RCC 7860 (cell line): ENCODE measurements at places on chromosomes 11 and 22.

DNA sequence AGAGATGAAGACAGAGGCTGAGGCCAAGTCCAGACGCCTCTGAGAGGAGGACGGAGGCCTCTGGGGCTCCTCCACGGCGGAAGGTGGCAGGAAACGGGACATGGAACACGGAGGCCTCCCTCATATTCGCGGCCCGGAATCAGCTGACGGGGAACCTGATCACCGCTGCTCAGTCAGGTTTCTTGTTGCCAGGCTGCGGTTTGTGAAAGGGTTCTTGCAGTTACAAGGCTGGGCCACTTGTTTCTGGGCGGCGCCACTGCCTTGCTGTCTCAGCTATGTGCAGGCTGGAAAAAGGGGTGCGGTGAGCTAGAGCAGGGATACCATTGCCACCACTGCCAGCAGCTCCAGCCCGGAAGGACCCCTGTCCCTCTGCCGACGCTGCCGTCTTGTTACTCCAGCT is 10.0 kb upstream of the MMP1 start:
- DNase-seq = no peak

GRCh38 chr11:11847082-11847481 is 5.3 kb downstream of the USP47 start:
- DNase-seq = no peak

DNA sequence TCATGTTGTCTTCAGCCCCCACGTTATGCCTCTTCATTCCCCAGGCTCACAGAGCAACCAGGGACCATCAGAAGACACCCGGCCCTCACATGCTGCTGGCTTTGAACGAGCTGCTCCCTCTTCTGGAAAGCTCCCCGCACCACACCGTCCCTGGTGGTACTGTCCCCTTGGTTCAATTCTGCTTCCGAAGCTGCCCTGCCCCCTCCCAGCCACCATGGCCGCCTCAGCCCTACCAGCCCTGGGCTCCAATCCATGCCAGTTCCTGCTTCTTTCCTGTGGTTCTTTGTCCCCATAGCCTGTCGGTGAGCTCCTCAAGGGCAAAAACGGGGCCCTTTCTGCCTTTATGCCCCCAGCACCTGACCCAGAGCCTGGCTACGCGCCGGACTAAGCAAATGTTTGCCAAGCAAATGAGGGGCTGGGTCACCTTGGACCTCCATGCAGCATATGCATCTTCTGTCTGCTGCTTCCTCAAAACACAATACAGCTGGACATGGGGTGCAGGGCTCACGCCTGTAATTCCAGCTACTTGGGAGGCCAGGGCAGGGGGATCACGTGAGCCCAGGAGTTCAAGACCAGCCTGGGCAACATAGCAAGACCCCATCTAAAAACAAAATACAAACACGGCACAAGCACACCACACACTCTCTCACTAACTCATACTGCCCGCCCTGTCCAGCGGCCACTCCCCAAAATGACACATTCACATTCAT is 21.3 kb downstream of the TNKS1BP1 start:
- no peak for DNase-seq

DNA sequence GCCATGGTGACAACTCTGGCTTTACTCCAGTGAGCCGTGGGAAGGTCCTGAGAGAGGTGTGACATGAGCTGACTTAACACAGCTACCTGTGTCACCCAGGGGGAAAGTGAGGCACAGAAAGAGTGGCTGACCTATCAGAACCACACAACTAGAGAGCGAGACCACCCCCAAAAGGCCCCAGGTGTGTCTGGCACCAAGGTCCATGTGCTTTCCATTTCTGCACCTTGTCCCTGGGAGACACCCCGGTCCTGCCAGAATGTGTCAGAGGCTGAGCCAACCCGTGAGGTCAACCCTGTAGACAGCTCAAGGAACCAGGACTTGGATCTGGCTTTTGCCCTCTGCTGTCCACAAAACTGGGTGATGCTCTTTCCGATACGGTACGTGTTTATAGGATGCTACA is 9.8 kb downstream of the MAFF start:
- DNase-seq = no peak

DNA sequence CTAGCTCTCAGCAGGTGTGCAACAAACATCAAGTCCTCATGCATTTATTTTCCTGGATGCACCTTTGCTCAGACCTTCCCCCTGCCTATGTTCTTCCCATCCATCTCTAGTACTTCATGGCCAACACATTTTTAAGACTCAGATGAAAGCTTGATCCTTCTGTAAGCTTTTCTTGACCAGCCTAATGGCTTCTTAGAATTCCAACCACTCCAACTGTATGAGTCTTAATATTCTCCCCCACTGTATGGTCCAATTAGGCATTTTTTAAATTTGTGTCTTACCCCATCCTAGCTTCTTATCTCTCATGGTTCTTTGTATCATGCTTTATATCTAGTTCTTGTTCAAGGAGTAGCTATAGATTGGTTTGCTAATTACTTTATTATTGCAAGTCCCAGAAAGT is 44.8 kb downstream of the TENM4 start:
- DNase-seq = no peak

DNA sequence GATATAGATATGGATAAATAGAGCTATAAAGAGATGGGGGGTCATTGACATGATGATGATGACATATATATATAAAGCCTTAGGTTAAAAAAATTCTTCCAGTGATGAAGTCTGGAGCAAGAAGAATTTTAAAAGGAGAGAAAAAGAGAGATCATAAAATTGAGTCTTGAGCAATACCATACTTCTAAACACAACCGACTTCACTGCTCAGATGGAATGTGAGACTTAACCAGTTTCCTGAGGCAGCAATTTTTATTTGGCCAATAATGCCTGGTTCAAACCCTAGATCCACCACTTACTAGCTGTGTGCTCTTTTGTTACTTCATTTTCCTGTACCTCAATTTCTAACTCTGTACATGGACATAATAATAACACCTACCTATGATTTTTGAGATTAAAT is 229.5 kb downstream of the TTC28 start:
- no peak for DNase-seq

DNA sequence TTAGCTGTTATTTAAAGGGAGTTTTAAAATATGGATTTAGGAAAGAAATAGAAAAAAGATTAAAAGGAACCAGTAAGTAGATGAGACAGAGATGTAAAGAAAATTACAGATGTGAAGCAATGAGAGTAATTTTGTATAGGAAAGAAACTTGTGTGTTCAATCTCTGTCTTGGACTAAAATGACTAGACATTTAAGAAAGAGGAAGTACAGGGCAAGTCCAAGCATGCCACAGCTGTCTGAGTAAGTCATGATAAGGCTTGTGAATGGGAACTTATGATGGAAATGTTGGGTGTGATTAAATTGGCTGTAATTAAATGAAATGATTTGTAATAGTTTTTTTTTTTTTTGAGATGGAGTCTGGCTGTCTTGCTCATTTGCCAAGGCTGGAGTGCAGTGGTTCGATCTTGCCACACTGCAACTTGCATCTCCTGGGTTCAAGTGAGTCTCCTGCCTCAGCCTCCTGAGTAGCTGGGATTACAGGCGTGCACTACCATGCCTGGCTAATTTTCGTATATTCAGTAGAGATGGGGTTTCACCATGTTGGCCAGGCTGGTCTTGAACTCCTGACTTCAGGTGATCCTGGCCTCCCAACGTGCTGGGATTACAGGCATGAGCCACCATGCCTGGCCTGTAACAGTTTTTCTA is 5.9 kb upstream of the ACY3 start:
- DNase-seq = no peak

GRCh38 chr11:122714004-122714403 is 58.5 kb downstream of the UBASH3B start:
- no peak for DNase-seq

GRCh38 chr22:38201711-38202436 is at the start of gene MAFF:
Gene MAFF (plus strand): TSS chr22:38201994. CDS start chr22:38213854, 11,860 bp downstream.
- DNase-seq = peak; percentile 89

- peak; percentile 92 for DNase-seq
Observed at GRCh38 chr22:46069521-46070214, 80.7 kb upstream of the PPARA start.

DNA sequence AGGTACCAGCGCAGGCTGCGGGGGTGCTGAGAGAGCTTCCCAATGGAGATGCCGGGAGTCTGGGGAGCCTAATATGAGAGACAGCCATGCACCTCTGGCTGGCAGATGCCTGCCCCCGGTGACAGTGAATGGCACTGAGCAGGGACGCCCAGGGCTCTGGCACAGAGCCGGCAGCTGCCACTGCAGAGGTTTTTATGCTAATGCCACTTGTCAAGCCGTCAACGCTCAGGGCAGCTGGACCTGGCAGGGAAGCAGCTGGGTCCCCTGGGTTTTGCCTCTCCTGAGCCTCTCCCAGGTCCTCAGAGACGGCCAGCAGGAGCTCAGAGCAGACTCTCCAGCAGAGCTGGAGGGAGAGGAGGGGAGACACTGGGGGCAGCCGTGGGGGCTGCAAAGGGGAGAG is 573.6 kb downstream of the BUD13 start:
- no peak for DNase-seq
